Karpas-422 (cell line): ENCODE measurements at places on chromosomes 5 and 9. TPM values are rescaled to one million over a fixed set of nuclear protein-coding genes. Genes with fewer than 3 reads are reported as not detected.

DNA sequence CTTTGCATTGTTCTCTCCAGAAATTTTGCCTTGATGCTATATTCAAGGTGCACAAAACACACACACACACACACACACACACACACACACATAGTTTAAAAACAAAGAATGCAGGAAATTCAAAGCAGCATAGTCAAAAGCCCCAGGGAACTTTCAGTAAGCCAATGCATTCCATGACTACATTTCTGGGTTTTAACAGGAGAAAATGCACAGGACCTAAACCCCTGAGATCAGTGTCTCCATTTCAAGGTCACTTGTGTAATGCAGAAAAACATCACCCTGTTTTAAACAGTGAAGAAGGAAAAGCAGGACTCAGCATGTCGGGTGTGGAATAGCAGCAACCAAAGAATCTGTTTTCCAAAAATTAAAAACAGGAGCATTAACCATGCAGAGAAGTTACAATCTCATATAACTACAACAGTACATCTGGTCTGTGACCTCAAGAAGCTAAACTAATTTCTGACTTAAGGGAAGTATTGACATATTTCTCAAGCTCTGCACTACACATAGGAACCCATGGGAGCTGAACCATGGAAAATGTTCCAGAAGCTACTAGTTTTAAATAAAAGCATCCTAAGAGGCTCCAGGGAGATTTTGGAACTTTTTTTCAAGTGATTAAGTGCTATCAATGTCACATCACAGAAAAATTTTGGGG is 296.7 kb downstream of the HINT1 start:
- no peaks in the 10 kb centered on the region for H3K4me1 ChIP-seq
- H3K4me3 ChIP-seq = no peak overlapping the region

The GPX8 gene
- total RNA-seq = not detected in 2 replicates

DNA sequence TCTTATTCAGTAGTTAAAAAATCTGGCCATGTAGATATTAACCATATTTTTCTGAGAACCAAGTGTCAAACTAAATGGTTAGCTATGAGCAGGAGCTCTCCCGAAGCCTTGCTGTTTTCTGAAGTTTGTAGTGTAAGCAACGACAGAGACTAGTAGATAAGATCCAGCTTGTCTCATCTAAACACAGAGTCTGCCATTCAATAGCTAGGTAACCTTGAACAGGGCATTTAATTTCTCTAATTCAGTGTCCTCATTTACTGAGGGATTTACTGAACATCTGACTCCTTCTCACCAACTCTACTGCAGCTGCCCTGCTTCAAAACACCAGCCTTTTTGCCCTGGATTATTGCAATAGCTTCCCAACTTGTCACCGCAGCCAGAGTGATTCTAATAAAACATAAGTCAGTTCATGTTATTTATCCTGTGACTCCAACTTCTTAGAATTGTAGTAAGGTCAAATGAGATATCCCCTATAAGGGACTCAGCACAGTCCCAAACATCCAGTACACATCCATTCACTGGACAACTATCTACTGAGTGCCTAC is 337.0 kb downstream of the PLK2 start:
- no peaks in the 10 kb centered on the region for H3K36me3 ChIP-seq
- H3K27me3 ChIP-seq = no peaks in the 10 kb centered on the region
- no peak overlapping the region for H3K4me3 ChIP-seq
- no peak for DNase-seq
- H3K4me1 ChIP-seq = no peaks in the 10 kb centered on the region

GRCh38 chr5:3662344-3662743 is 66.7 kb downstream of the IRX1 start:
- H3K4me3 ChIP-seq = no peak overlapping the region
- no peak for DNase-seq
- no peak overlapping the region for H3K27ac ChIP-seq
- no peaks in the 10 kb centered on the region for H3K36me3 ChIP-seq
- no peaks in the 10 kb centered on the region for H3K27me3 ChIP-seq

GRCh38 chr9:87824216-87824875 is 58.3 kb upstream of the SPATA31E1 start:
- H3K27me3 ChIP-seq = no peaks in the 10 kb centered on the region
- no peak overlapping the region for H3K27ac ChIP-seq
- H3K4me3 ChIP-seq = no peak overlapping the region
- H3K36me3 ChIP-seq = no peaks in the 10 kb centered on the region
- DNase-seq = no peak

The FOXD4L3 gene
- total RNA-seq = 0.22 TPM in 1 of 2 replicates, not detected in the other

- no peak overlapping the region for H3K4me3 ChIP-seq
- H3K4me1 ChIP-seq = peaks cover 15% of the 10 kb centered on the region
- peak; percentile 75 for DNase-seq
- H3K27ac ChIP-seq = peak overlapping the region; percentile 6; the same call in 1 of the 2 replicates
Measured at GRCh38 chr5:36177715-36178523, 26.0 kb downstream of the SKP2 start.

The GALT gene
- total RNA-seq = 45.4 and 66.2 TPM in 2 replicates

The IL9 gene
- not detected in 2 replicates for total RNA-seq

DNA sequence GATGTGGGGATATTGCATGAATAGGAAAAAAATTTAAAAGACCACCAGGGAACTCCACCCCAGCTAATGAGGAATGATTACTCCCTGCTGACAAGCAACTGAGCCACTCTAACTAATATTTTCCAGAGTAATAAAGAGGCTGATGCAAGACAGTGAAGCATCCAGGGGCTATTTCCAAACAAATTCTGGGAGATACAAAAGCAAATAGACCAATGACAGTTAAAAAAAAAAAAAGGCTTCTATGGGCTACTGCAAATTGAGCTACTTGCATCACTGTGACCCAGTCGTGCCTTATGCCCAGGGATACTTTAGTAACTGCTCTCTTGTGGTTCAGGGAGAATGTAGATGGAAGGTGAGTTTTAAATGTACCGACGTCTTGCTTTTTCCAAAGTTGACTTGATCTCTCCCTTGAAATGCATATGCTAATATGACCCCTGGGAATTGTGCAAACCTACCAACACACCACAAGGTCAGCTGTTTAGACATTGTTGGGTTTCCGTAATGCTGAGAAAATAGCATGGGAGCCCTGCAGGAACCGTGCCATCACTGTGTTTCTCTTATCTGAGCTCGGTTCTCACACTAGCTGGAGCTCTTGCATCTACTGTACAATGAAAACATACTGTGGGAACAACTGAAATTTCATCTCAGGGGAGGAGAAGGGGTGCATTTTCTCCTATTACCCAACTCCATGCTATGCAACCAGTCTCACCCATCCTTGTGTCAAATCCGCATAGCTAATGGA is 250.6 kb upstream of the MAP3K1 start:
- no peaks in the 10 kb centered on the region for H3K36me3 ChIP-seq
- H3K4me1 ChIP-seq = peaks cover 22% of the 10 kb centered on the region
- H3K4me3 ChIP-seq = no peak overlapping the region
- H3K27me3 ChIP-seq = no peaks in the 10 kb centered on the region
- no peak for DNase-seq
- H3K27ac ChIP-seq = no peak overlapping the region

- H3K4me3 ChIP-seq = no peak overlapping the region
- peak overlapping the region; percentile 25; the same call in 1 of the 2 replicates for H3K27ac ChIP-seq
- peaks cover 16% of the 10 kb centered on the region for H3K36me3 ChIP-seq
- no peak for DNase-seq
Measured at GRCh38 chr5:32223972-32224609, 50.0 kb upstream of the GOLPH3 start.

DNA sequence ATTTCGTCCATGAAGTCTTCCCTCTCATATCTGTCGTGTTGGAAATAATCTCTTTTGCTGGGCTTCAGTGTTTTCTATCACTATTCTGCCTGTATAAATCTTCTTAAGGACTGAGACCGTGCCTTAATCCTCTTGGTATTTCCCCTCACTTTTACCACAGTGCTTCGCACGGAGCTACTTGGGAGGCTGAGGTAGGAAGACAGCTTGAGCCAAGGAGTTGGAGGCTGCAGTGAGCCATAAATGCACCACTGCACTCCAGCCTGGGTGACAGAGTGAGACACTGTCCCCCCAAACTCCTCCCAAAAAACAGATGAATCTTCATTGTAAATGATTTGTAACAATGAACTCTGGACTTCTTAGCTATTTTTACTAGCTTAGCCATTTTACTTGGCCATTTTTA is 57.8 kb downstream of the PHAX start:
- no peak overlapping the region for H3K4me3 ChIP-seq
- no peak for DNase-seq
- no peak overlapping the region for H3K27ac ChIP-seq
- H3K27me3 ChIP-seq = no peaks in the 10 kb centered on the region
- no peaks in the 10 kb centered on the region for H3K36me3 ChIP-seq
- no peaks in the 10 kb centered on the region for H3K4me1 ChIP-seq

The GABRB2 gene
- not detected in 2 replicates for total RNA-seq

DNA sequence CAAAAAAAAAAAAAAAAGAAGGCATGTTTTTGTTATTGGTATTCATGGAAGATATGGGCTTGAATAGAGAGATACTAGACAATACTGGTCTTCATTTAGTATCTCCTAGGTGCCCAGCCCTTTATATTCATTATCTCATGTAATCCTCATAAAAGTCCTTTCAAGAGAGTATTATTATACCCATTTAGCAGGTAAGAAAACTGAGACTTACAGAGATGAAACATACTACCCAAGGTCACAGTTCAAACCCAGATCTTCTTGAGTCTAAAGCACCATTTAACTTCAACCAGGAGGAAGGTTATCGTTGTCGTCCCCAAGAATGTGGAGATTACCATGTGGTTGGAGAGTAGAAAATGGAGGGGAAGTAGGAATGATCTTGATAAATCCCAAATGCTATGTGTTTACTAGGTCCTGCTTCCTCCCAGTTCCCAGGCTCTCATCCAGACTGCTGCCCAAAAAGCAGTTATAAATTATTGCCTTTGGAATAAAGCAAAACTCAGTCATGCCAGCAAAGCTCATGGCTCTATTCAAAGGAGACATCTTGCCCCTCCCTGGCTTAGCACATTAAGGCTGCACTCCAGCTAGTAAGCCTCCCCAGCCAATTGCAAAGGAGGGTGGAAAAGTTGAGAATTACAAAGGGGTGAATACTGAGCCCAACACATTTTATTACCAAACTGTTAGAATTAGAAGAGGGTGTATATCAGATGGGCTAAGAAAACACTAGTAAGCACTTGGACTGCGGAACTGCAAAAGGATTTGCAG is 163.9 kb downstream of the PIK3R1 start:
- H3K4me1 ChIP-seq = no peaks in the 10 kb centered on the region
- no peak overlapping the region for H3K27ac ChIP-seq
- H3K4me3 ChIP-seq = no peak overlapping the region

DNA sequence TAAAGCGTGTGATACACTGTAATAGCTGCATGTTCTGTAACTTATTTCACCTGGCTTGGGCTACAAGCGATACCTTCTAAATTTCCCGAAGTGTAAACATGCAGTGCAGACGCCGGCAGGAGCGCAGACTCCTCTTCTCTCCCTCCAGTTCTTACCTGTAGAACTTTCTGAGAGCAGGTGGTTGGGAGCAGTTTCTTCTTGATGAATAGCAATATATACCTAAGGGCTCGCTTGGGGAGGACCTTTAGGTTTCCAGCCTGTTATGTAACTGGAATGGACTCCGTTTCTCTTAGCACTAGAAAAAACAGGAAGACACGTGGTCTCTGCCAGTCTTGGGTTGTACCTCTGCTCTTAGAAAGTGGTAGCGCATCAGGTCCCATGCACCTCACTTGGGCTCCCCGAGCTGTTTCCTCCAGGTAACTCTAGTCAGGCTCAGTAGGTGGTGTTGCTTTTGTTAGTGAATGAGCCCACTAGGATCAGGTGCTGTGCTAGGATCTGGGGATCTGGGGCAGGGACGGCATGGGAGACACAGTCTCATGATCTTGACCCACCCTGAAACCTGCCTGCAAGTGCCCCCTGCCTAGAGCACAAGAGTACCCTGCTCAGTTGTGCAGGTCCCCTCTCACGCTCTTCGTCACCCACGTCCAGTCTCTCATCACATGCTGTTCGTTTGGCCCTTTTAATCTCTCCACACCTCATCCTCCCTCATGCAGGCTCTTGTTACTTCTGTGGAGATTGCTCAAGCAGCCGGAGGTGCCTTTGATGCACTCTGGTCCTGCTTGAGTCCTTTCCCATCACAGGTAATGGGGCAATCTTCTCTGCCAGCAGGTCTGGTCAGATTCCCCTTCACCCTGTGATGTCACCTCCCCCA is 2.8 kb downstream of the TENT4A start:
- H3K4me3 ChIP-seq = peak overlapping the region; percentile 83
- peaks cover 69% of the 10 kb centered on the region for H3K4me1 ChIP-seq

DNA sequence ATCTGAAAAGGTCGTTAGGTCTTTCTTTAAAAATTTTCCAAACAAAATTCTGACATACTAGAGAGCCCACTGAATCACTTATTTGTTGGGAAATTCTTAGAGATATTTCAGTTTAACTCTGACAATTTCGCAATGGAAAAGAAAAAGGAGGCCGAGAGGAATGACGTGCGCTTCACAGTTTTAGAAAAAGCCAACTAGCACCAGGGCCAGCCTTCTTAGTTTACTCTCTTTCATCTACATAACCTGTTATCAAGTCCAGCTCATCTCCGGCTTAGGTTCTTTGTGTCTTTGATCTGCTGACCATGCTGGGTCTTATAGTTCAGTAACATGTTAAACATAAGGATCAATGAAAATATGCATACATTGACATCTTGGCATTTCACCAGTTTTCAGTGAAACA is 201.7 kb upstream of the TAS2R1 start:
- no peak overlapping the region for H3K27ac ChIP-seq
- no peaks in the 10 kb centered on the region for H3K4me1 ChIP-seq
- H3K36me3 ChIP-seq = no peaks in the 10 kb centered on the region
- no peak overlapping the region for H3K4me3 ChIP-seq
- no peak for DNase-seq

The GABRA1 gene
- not detected in 2 replicates for total RNA-seq

DNA sequence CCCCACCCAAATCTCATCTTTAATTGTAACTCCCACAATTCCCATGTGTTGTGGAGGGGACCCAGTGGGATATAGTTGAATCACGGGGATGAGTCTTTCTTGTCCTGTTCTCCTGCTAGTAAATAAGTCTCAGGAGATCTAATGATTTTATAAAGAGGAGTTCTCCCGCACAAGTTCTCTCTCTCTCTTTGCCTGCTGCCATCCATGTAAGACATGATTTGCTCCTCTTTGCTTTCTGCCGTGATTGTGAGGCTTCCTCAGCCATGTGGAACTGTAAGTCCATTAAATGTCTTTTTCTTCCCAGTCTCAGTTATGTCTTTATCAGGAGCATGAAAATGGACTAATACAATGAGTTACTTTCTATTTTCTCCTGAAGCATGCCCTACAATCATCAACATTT is 1158.5 kb downstream of the CDH18 start:
- no peaks in the 10 kb centered on the region for H3K27me3 ChIP-seq
- no peaks in the 10 kb centered on the region for H3K36me3 ChIP-seq
- H3K27ac ChIP-seq = no peak overlapping the region
- no peak overlapping the region for H3K4me3 ChIP-seq

DNA sequence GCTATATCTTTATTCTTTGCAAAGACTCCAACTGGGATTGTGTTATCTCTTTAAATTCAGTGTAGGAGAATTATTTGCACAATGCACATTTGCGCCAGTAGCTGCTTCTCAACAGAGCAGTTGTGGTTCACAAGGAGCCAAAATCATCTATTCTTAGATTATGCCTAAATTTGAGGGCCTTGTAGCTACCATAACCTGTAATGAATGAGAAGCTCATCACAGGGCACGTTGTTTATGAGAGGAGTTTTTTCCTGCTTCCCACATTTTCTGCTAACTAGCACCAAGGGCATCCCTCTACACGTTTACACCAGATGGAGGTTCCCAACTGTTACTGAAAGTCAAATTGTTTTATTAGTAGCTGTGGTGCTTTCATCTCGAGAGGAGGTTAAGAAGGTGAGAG is 322.4 kb downstream of the TMEM161B start:
- peaks cover 4% of the 10 kb centered on the region; the same call in 1 of the 2 replicates for H3K27me3 ChIP-seq
- no peaks in the 10 kb centered on the region for H3K36me3 ChIP-seq
- DNase-seq = no peak
- no peaks in the 10 kb centered on the region for H3K4me1 ChIP-seq
- H3K4me3 ChIP-seq = no peak overlapping the region
- H3K27ac ChIP-seq = no peak overlapping the region
